ENCODE measurements at places on chromosomes 2 and 18.

- no peak for DNase-seq
Observed at GRCh38 chr2:29723255-29724001, 198.0 kb downstream of the ALK start.

- DNase-seq, result no peak
Observed at GRCh38 chr2:24015562-24016375, 5.9 kb downstream of the MFSD2B start.

DNA sequence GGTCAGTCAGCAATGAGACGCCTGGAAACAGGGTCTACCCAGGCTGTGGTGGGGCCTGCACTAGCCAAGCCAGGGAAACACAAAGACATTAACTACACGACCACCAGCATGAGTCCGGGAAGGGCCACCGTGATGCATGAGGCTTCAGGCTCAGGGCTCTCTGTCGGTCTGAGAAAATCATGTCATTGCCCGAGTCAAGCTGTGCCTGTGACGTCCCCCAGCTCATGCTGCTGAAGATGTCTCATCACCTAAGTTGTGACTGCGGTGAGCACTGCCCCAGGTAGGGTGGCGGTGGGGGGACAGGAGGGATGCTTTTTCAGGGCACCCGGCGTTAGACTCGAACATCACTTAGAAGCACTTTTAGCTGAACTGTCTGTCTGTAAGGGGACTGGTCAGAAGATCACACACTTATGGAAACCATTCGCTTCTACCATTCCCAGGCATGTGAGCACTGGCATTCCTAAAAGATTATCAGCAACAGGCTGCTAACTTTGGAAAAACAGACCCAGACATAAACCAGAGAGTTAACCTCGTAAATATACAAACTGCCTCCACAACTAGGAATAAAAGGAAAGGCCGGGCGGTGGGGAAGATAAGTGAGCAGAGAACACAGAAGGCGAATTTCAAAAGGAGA lies 234.5 kb downstream of the HDAC4 start:
- no peak for DNase-seq

DNA sequence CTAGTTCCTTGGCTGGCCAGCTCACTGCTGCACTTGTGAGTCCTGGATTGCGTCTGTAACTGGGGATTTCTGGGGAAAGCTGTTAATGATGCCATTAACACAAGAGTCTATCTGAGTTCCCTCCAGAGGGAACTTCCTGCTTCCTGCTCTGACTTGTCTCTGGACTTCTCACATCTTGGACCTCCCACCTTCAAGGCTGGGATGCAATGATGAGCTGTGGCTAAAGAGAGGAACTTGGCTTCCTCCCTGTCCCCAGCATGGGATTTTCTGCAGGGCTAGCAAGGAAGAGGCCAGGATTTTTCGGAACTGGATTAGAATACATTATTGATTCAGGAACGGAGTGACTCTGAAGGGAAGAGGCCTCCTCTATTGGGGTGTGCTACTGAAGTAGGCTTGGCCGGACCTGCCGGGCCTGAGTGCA lies 155.5 kb downstream of the CLIP4 start:
- no peak for DNase-seq
